HAP-1 (cell line): ENCODE measurements at places on chromosomes 7 and 10.

- no peak for DNase-seq
These were observed 15.8 kb upstream of the KMT2E start for GRCh38 chr7:104998040-104998752.

- no peak for DNase-seq
These were observed 8.2 kb upstream of the MAGI2 start for GRCh38 chr7:79461660-79462059.

DNA sequence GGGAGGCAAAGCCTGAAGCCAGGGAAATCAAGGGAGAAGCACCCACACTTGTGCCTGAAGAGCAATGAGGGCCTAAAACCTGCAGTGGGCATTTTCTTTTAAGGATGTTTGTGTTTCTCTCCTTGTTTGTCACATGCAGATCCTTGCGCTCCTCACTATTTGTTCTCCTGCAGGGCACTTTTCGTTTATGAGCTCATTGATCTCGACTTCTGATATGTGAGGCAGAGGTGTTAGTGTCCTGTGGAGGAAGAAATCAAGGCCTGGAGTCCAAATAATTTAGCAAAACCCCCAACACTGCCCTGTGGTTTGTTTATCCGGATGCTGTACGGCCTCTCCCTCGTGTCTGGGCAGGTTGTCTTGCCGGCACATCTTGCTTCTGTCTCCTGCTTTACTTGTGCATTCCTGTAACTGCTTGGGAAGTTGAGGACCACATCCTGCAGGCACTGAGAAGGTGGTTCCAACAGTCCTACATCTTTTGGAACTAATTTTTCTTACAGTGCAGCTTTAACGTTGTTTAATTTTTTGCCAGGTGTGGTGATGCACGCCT, 13.7 kb downstream of the UBE3C start:
- no peak for DNase-seq

GRCh38 chr7:100485471-100485876, 1.7 kb downstream of the NYAP1 start:
- DNase-seq, result no peak

DNA sequence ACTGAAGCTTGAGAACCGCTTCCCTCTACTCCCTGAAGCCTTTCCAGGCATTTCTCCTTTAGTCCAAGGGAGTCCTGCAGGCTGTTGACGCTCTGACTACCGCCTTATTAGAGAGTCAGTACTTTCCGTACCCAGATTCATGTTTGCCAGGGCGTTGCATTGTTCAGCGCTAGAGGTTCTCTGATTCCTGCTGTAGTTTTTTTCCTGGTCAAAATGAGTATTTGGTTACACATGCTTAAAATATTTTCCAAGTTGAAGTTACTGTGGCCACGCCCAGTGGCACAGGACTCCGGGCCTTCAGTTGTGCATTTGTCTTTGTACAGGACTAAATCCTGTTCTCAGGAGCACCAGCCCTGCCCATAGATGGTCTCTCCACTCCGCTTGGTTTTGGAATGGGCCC, 7.9 kb downstream of the MTURN start:
- peak; percentile 35 for DNase-seq

DNA sequence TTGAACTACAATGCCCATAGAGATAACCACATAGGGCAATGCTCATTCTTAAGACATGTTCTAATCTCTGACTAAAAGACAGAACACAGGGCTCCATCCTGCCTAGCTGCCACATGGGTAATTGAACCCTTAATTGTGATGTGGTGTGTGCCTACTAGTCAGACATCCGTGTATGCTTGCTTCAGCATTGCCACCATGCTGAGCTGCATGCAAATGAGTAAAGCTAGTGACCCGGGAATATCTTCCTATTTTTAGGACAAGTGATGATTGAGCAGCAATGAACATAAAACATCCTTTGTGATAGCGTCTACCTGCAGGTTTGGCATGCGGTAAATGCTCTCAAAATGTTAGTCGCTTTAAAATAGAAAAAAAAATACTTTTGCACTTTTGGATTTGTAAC, 115.8 kb downstream of the MAGI2 start:
- DNase-seq, result no peak

DNA sequence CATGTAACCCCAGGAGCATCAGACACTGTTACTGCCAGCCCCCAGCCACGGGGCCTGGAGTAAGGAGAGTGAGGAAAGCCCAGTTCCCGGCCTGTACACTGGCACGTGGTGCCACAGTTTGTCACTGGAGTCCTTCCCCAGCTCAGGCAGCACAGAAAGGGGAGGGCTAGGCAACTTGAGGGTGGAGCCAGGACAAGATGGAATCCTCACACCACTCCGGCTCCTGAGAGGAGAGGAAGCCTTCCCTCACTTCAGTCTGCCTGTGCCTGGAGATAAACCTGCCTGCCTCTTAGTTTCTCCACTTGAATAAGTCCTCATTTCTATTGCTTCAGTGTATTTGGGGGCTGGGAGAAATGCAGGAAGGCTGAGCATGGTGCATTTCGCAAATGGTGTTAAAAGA, 176.0 kb downstream of the KIAA1217 start:
- no peak for DNase-seq

DNA sequence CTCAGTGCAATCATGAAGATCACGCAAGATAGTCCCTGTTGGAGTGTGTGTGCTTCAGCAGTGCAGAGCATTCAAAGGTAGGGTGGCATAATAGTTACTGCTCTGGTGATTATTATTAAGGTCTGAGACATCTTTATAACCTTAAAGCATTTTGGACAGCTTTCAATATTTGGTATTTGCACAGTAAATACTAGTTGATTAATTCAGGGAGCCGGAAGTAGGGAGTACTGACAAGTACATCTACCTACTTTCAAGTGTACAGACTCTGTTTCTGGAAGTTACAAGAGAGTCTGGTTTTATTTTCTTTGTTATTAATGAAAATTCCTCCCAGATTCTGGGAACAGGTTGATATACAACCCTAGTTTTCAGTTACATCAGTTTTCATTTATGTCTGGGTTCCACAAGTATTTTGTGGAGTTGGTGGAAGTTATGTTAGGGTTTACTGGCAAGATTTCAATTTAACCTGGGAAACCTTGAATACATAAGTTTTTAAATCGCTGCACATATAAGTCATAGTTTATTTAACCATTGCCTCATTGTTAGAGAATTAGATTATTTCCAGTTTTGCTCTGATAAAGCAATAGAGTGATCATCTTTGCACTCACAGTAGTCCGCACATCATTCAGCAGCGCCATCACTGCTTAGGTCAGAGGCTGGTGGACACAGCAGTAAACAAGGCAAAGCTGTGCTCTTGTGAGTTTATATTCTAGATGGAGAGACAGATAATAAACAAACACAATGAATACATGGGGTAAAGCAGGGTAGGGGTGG, 366.6 kb downstream of the REEP3 start:
- DNase-seq, result no peak

GRCh38 chr7:120553491-120553890, 280.5 kb downstream of the KCND2 start:
- no peak for DNase-seq

DNA sequence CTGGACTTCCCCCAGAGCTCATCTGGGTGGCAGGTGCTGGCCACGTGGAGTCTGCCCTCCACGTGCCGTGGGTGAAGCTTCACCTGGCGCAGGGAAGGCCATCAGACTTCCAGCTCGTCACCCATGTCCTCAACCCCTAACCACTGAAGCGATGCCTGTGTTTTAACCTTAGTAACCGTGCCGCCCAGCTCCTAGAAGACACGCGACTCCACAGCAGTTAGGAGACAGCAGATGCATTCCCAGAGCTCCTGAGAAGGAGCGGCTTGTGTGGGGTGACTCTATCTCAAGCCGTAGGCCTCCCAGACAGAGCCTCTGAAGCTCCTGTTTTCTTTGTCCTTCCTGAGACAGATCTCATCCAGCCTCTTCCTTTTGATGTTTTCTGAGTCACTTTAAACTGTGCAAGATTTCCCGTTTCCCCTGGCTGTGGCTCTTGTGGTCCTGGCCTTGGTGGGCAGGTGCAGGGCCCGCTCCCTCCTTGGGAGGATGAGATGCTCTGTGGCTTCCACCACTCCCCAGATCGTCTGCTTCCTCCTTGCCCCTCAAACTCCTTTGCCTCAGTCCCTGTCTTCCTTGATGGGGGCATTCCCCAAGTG, 41.4 kb upstream of the AP5Z1 start:
- DNase-seq, result no peak

- no peak for DNase-seq
These were observed 1065.8 kb downstream of the REEP3 start for GRCh38 chr10:64586934-64587503.

- DNase-seq, result no peak
These were observed 11.0 kb downstream of the PSD start for GRCh38 chr10:102407425-102408130.

GRCh38 chr7:132966754-132967469, 115.0 kb downstream of the CHCHD3 start:
- no peak for DNase-seq

DNA sequence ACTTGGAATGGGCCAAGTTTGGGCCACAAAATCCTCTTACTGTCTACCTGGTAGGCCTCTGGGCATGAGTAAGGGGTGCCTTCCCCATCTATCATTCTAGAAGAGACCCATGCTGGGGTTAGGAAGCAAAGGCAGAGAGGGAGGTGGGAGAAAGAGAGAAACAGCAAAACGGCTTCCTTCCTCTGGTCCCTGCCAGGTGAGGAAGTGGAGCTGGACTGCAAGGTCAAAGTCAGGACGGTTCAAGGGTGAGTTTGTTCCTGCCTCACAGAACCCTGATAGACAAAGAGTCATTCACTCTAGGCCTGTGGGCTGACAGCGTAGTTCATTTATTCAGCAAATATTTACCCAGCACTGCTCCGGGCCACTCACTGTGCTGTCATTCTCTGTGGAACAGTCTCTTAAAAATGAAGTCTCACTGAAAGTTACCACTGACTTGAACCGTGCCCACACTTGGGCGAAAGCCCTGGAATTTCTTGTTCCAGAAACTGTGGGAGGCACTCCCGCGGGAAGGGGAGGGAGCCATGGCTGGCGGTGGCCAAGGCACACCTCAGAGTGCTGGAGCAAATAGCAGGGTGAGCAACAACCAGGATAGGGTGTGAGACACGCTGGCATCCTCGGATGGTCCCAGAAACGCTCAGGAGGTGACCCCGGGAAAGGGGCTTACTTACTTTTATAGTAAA, 26.2 kb upstream of the ECHDC3 start:
- DNase-seq, result no peak

DNA sequence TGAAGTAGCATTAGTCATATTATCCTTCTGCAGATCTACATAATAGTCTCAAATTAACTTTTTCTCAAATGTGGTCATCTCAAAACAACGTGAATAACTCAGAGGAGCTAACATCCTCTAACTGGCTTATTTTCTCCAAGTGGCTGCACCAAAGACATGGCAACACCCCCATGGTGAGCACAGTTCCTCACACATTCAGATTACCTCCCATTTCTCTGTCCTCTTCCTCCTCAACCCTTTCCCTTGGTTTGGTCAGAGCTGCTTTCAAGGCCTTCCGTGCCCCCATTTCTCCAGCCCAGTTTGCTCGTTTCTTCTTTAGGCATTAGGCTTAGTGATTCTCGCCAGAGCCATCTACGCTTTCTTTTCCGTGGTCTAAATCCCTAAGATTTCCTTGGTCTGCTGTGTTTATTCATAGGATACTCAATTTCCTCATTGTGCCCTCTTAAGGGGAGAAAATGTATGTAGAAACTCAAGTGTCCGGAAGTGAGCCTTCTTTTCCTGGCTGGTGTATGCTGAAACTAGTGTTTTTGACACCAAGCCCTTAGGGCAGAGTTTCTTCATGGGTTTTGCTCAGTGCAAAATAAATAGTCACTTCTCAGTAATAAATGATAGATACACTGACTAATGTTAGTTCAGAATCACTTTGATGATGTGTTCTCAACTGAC, 2.6 kb downstream of the MET start:
- no peak for DNase-seq

- no peak for DNase-seq
These were observed 145.9 kb downstream of the LRRC4 start for GRCh38 chr7:127885222-127885772.

DNA sequence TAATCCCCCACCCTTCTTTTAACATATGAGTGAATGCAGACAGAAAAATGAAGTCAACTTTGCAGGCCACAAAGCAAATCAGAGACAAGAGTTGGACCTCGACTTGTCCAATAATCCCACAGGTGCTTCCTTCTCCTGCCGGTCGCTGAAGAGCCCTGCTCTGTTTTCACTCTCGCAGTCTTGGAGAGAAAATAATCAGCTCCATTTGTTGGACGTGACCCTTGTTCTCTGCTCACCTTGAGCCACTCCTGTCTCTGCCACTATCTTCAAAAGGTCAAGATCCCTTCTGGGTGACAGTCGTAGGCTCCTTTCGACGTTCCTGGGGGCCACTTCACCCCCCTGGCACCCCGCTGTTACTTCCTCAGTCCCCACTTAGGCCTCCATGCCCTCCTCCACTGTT, 2.8 kb upstream of the KLF6 start:
- DNase-seq, result no peak

DNA sequence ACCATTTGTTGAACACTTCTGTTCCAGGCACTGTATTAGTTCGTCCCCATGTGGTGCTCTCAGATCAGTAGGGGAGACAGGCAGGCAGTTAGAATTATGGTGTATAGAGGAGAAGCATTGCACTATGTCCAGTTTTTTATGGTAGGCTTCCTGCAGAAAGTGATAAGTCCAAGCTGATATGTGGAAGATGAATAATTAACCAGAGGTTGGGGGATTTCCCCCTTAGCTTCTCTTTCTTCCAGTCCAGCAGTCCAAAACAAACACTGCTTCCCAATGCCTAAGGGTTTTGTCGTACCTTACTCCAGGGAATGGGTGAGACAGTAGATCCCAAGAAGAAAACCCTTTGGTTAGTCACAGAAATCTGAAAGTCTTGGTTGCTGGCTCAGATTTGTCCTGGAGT, 19.2 kb downstream of the HIF1AN start:
- DNase-seq, result no peak

DNA sequence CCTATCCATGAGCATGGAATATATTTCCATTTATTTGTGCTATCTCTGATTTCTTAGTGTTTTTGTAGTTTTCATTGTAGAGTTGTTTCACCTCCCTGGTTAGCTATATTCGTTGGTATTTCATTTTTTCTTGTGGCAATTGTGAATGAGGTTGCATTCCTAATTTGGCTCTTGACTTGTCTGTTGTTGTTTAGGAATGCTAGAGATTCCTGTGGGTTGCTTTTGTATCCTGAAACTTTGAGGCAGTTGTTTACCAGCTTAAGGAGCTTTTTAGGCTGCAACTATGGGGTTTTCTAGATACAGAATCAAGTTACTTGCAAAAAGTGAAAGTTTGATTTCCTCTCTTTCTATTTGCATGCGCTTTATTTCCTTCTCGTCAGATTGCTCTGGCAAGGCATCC, 304.7 kb upstream of the GRM3 start:
- no peak for DNase-seq

GRCh38 chr10:124508070-124508667, 46.5 kb downstream of the LHPP start:
- DNase-seq, result no peak

- no peak for DNase-seq
These were observed 22.8 kb downstream of the VOPP1 start for GRCh38 chr7:55549457-55549856.

DNA sequence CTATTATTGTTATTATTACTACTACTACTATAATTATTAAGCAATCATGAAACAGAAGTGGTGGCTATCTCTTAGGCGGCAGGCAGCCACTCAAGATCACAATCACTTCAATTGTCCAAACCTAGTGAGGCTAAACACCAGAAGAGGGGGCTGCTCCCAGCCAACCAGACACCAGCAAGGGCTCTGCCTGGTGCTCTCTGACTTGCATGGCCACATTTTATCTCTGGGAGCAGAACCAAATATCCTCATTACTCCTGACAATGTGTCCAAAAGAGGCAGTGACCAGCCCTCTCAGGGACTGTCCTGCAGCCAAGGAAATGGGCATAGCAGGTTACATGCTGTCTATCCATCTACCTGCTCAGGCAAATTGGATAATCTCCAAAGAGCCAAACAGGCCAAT, 187.4 kb upstream of the PDE1C start:
- DNase-seq, result no peak

GRCh38 chr10:49429458-49429857, 33.6 kb upstream of the DRGX start:
- no peak for DNase-seq
